ENCODE measurements at places on chromosomes 7 and 10.

DNA sequence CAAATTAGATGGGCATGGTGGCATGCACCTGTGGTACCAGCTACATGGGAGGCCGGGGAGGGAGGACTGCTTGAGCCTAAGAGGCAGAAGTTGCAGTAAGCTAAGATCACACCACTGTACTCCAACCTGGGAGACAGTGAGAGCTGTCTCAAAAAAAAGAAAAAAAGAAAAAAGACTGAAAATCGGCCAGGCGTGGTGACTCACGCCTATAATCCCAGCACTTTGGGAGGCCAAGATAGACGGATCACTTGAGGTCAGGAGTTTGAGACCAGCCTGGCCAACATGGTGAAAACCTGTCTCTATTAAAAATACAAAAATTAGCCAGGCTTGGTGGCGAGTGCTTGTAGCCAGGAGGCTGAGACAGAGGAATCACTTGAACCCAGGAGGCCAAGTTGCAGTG is 11.9 kb downstream of the RNF216 start:
- DNase-seq: no peak

DNA sequence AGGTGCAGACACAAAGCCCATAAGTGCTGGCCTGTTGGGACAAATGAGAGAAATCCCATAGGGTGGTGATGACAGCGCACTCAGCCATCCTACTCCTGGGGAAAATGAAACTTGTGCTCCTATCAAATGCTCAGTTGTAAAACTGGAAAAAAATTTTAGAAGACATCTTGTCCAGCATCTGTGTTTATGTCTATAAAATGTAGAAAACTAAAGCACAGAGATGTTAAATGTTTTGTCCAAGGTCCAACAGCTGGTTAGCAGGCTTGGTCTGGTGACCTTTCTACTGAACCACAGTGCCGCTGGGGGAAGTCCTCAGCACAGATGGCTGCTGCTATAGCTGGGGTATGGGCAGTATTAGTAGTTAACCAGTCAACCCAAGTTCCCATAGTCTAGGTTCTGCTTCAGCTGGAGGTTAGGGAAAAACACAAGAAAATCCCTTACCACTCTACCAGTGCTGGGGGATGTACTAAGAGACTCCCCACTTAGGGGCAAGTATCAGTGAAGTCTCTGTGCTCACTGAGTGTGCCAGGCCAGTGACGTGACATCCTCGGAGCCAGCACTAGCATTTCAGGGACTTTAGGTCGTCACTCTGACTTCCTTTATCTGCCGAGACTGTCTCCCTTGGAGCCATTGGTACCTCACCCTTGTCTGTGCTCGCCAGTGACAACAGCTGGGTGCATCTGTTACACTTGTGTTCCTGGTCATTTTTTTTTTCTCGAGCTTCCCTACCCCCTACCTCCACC is 1.9 kb downstream of the TSPAN33 start:
- no peak for DNase-seq

- no peak for DNase-seq
Observed at GRCh38 chr7:95104739-95105138, 197.3 kb downstream of the PPP1R9A start.

GRCh38 chr7:26560526-26561256 is 269.0 kb downstream of the SNX10 start:
- DNase-seq: no peak

GRCh38 chr10:132965411-132966057 is 23.2 kb upstream of the CFAP46 start:
- no peak for DNase-seq
